Astrocyte of the hippocampus (primary cell): ENCODE measurements at places on chromosomes 1 and 21.
A peak's percentile ranks its signal among the peaks of the same experiment; 100 is the strongest.

GRCh38 chr1:3599286-3599811 lies 12.0 kb downstream of the MEGF6 start:
- no peak for DNase-seq

DNA sequence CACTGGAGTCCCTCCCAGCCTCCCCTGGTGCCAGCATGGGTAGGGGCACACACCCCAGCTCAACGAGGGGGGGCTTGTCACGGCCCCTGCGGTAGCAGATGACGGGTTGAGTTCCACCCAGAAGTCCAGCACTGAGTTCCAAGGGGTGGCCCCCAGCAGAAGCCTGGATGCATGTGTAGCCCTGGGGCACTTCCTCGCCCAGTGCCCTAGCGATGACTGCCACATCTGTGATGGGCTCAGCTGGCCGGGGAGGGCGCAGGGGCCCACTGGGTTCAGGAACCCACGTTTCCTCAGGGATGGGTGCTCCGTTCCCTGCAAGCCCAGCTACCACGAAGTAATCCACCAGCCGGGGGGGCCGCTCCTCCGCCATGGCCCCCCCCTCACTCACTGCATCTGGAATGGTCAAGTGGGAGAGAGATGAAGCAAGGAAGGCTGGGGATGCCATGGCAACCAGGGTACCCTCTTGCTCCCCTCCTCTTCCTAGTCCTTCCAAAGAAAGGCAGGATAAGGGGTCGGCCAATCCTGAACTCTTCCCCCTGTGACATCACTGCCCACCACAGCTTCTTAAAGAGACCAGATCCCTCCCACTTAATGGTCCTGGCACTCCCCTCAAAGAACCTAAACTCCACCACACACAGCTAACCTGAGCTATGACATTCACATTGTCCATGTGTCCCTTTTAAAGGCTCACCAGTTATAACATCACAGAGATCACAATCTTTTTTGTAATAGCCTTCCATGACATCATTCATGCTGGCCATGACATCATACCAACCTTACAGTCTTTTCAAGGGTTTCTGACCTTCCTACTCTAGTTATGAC lies 2.3 kb downstream of the DENND4B start:
- no peak for DNase-seq

DNA sequence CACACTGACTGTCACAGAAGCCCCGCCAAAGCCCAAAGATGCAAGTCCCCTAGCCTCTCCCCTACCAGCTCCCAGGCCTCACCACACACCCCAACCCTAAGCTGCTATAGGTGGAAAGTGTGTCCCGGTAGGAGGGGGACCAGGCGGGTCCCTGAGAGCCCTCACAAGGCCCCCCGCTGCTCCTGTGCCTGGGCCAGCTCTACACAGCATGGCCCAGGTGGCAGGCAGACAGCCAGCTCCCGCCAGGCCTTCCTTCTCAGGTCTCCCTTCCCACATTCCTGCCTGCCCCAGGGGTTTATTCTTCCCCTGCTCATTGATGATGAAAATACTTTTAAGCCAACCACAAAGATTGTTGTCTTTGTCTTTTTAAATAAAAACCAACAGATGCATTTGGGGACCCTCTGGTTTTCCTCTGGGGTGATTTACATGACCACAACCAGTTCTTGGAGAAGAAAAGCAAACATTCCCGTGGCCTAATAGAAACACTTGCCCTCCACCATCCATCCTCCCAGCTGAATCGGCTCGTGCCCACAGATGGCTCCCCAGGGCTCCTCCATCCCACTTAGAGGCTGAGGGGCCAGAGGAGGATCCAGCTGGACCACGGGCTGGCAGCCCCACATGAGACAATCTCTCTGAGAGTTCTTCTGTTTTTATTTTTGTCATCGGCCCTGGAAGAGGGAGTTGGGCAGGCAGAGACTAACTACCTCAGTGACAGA lies 93.1 kb downstream of the DMRTB1 start:
- DNase-seq: peak; percentile 79

DNA sequence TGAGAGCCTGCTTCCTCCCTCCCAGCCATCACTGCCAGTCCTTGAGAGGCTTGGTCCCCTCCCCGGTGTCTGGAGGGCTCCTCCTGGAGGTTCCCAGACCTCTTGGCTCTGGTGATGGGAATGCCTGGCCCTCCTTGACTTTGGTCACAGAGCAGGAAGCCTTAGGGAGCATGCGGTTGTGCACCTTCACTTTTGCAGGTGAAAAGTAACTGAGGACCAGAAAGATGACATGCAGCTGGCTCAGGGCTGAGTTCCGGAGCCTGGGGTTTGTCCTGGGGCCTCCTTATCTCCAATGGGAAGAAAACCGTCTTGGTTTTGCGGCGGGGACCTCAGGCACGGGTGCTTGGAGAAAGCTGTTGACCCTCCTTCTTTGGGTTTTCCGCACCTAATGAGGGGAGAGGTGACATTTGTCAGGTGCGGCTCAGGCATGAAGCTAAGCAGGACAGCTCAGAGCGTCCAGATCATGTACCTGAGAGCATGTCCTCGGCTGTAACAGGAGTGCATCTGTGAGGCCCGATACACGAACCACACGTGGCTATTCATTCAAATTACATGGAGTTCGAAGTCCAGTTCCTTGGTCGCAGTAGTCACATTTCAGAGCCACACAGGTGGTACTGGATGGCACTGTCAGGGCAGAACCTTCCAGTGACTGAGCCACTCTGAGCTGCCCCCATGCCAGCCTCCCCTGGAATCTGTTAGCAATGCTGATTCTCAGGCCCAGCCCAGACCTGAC lies 608 bp upstream of the MX2 start:
- DNase-seq: no peak

DNA sequence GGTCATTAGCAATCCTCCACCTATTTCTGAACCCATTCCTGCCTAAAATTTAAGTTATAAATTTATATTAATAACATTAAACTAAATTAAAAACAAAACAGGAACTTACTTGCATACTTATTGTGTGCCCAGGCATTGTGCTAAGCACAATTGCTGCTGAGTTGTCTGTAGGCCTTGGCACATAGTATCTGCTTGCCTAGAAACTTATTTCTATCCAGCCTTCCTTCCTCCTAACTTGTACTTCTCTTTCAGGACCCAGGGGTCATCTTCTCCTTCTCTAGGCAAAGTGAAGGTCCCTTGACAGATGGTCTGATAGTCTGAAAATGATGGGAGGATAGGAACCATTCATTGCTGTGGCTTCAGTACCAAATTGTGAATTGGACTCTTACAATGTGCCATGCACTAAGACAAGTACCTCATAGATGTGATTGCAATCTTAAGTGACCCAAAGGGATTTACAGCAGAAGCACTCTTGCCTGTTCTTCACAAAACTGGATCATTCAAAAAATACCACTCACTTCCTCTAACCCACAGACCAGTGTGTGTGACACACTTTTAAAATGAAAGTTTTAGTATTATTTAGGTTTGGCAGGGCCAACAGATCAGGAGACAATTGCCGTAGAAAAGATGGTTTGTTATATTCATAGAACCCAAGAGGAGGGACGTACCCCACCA lies 10.3 kb upstream of the CD101 start:
- DNase-seq: no peak

DNA sequence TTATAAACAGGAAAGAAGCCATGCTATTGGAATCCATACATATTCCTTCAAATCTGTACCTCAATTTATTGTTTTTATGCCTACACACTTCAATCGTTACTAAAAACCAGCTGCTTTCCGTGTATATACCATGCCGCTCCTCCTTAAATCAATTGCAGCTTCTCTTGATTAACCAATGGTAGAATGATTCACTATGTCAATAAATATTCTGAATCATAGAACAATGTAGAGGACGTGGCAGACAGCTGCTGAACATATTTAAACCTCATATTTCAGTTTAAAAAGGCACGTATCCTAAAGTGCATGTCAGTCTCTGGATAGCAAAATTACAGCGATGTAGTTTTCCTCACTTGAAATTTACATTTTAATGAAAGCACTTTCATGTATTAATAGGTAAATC lies 100.4 kb downstream of the MRPL39 start:
- DNase-seq: no peak

DNA sequence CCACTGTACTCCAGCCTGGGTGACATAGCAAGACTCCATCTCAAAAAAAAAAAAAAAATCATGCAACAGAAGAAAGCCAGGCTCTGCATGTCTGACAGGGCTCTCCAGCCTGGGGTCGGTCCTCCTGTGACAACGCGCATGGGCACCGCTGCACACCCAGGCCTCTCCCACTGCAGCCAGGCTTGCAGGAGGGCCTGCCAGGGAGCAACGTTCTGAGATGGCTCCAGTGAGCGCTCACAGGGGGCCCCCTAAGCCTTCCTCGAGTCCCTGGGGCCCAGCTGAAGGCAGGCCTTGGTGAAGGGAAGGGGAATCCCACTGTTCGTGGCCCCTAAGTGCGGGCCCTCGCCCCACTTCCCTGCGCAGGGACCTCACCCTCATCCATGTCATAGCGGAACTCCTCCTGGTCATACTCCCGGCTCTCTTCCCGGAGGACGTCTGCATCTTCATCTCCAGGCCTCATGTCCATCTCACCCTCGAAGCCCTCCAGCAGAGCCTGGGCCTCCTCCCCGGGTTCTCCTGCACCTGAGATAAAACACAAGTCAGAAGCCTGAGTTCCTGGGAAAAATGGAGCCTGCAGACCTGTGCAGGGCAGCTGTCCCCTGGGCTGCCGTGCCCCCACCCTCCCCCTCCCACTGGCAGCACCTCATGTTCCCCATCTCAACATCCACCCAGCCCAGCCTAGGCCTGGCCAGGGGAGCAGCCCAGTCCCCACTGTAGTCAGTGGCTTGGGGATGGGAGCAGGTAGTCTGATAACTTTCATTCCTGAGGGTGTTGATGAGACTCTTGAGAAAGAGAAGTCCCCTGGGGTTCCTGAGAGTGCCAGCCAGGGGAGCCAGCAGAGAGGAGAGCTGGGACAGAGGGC lies 20.3 kb downstream of the RSPH1 start:
- DNase-seq: no peak

DNA sequence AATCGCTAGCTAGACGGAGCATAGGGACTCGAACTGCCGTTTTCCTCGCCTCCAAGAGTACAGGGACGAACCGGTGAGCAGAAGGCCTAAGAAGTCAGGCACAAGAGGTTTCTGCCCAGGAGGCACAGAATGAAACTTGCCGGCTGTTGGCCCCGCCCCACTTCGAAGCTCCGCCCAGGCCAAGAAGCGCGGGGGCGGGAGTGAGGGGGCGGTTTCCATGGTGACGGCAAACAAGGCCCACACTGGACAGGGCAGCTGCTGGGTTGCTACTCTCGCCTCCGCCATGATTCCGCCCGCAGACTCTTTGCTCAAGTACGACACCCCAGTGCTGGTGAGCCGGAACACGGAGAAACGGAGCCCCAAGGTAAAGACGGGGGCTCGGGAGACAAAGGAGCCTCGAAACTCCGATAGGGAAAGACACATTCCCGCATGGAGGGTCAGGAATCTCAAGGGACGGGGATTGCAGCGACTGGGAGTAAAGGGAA lies at the start of gene DNALI1:
DNALI1 (plus strand) TSS at position 229 of the 485 bp plus-strand sequence; CDS start at position 284, 55 bp downstream.
- peak; percentile 97 for DNase-seq

GRCh38 chr1:41913014-41913413 lies 5.7 kb downstream of the HIVEP3 start:
- no peak for DNase-seq

DNA sequence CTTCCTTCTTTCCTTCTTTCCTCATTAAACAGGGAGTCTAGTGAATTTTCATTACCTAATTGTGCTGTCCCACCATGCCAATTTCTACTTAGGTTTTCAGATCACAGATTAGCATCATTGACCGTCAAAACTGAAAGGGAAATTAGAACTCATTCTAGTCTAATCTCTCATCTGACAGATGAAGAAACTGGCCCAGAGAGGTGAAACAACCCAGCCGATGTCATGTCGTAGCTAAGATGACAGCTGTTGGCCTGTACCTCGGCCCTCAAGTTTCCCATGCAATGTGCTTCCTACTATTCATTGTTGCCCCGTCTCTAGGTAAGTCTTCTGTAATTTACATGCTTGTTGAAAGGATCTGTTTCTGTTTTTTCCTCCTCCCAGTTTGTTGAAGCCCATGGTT lies 128.2 kb upstream of the KIAA0040 start:
- DNase-seq: no peak

- DNase-seq: peak; percentile 39
Observed at GRCh38 chr1:234433563-234434285, 45.3 kb downstream of the TARBP1 start.

DNA sequence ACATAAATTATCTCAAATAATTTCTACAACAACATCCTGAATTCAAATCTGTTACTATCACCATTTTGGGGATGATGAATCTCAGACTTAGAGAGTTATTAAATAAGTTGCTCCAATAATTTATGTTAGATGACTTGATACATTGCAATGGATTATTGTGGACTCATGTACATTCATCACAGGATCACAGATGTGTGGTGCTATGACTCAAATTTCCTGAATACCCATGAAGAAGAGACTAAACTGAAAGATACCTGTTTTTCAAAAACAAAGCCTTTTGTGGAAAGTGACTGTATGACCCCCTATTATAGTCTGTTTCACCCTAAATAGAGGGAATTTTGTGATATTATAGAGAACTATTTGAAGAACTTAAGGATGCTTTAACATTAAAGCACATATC lies 315.0 kb downstream of the PLA2G4A start:
- no peak for DNase-seq

GRCh38 chr1:84277343-84278059 lies 24.0 kb upstream of the SAMD13 start:
- DNase-seq: no peak

DNA sequence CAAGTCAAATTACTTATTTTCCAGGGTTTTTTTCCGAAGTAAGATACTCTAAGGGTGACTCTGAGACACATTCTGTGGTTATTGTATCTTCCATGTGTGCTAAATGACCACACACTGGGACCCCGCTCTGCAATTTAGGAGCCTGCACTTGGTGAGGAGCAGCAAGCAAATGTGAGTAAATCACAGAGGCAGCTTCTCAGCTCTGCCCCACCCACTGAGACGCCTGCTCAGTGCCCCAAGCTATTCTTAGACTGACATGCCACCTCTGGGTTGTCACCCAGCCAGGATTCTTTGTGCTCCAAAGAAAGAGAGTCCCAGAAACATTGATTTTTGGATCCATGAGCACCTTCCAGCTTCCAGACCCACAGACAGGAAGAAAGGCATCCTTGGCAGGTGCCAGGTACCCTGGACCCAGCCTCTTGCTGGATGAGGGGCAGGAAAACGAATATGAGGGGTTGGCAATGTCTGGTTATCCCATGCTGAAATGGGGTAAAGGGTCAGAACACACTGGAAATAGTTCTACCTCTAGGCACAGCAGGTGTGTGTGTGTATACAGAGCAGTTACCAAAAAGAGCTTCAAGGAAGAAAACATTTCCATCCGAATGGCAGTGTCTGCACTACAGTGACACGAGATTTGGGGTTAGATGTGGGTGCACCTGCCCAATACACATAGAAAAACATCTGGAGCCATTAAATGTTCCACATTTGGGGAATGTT lies 41.2 kb downstream of the TNR start:
- no peak for DNase-seq

- DNase-seq: peak; percentile 72
Observed at GRCh38 chr1:198465201-198466144, 75.0 kb downstream of the ATP6V1G3 start.

DNA sequence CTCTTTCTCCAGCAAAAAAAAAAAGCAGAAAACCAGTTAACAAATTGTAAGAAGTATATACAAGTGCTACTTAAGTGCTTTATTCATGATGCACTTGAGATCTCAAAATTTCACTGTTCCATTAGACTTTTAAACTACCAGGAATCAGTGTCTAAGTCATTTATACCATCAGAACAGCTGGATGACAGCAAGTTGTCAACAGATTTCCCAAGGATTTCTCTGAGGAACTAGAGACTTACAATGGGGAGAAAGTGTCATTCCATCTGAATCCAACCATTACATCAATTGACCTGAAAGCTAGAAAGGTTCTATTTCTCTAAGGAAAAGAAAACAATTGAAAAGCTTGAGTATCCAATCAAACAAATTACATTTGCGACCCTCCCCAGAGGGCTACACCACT lies 43.8 kb downstream of the USH2A start:
- DNase-seq: no peak
